CD4-positive, alpha-beta T cell treated with Interleukin-4 for 1 hour (primary cell): ENCODE measurements at places on chromosomes 1 and 21.
A peak's percentile ranks its signal among the peaks of the same experiment; 100 is the strongest.

DNA sequence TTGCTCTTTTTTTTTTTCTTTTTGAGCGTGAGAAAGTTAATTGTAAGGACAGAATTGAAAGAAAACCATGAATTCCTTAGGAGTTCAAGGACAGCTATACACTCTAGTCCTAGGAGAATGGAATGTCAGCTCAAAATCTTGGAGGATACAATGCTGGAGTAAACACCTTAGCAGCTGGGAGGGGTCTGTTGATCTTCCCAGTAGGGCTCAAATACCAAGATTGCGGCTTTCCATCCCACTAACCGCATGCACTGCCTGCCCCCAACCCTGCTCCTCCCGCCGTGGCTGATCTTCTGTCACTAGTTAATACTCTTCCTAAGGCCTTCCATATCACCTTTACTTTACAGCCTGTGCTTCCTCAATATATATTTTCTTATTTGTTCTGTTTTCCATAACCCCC lies 2.6 kb upstream of the PDC start:
- DNase-seq, result no peak

GRCh38 chr1:154996966-154997701 lies 3.7 kb downstream of the LENEP start:
- no peak for DNase-seq

GRCh38 chr1:209102120-209102519 lies 481.4 kb upstream of the CAMK1G start:
- DNase-seq, result no peak

DNA sequence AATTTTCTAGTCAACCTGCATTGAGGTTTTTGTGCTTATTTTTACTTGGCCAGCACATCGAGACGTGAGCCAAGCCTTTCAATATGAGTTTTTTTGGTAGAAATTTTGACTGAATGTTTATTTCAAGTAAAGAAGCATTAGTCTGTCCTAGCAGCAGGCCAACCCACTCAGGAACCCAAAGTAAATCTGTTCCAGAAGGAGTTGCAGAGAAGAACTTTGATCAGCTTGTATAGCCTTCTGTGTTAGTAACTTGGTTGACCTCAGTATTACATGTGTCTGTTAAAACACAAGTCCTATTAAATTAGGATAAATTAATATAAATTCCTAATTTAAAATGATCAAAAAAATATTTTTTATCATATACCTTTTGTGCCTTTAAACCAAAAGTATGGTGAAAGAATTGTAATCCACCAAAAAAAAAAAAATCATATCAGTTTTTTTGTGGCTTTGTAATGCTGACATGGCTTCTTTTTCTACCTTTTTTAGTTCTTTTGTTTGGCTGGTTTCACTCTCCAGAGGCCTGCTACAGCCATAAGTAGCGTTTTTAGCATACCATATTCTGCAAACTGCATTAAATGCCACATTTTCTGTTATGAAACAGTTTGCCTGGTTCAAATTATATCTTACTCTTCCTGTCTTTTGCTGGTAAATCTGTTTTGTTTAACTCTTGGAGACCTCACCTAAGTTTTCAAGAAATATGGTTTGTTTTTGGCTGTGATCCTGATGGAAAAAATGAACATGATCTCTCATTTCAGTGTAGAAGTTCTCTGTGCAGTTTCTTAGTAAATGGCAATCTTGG lies 39.5 kb downstream of the ATF6 start:
- DNase-seq, result no peak

GRCh38 chr1:67001682-67002425 lies 52.1 kb downstream of the SLC35D1 start:
- DNase-seq, result no peak

DNA sequence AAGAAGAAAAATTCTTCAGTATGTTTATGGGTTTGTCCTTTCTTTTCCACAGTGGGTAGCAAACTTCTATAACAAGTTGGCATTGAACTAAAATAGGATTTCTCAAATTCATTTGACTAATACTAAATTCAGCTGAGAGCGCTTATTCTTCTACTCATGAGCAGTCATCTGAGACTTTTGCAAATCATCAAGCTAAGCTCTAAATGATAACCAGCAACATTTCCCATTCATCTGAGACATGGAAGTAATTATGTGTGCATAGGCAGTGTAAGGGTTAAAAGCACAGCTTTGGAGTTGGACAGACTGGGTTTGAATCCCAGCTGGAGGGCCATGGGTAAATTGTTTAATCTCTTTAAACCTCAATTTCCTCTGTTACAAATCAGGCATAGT lies 18.3 kb upstream of the CNR2 start:
- no peak for DNase-seq

DNA sequence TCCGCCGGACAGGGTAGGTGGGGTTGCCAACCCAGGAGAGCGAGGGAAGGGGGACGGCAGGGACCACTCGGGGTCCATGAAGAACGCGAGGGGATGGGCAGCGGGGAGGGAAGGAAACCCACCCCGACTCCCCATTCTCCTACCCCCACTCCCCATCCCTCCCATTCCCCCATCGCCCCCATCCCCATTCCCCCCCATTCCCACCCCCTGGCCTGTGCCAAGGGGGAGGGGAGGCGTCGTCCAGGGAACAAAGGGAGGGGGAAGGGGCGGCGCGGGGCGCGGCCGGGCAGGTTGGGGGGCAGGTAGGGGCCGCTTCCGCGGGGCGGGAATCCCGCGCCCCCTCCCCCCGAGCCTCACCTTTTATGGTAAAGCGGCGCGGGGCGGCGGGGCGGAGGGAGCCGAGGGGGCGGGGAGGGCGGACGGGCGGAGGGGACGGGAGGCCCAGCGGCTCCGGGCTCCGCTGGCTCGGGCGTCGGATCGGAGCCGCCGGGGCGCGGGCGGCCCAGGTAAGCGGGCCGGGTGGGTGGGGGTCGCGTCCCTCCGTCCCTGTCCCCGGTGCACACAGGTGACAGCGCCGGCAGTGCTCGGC lies at the start of gene FBLIM1:
FBLIM1 (plus strand) TSS at position 453 of the 589 bp plus-strand sequence. CDS start 6,189 bp downstream, outside the sequence.
- no peak for DNase-seq

DNA sequence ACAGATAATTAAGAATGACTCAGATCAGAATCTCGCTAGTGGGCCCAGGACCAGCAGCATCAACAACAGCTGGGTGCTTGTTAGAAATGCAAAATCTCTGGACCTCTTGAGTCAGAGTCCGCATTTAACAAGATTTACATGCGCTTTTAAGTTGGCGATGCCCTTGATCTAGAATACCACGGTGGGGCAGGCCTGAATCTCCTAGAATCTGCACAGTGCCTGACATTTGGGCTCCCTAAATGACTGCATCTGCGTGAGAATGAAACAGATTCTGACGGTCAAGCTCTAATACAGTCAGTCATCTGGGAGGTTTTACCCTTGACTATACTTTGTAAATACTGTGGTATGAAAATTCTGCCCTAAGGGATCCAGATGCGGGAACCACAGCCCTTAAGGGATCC lies 17.2 kb upstream of the RAB29 start:
- no peak for DNase-seq

DNA sequence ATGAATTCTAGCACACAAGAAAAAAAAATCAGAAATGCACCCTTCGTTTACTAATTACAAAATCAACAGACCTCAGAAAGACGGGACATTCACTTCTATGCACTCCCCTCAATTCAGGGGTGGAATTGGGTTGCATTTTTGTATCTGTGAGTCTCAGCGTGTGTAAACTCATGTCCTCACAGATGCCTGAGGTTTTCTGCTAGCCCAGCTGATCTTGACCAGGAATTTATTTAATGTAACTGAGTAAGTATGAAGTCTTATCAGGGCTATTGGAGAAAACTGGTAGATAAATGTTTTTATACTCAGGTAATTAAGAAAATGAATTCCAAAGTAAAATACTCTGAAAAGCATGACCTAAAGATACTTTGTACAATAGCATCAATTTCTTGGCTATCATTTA lies 167.7 kb downstream of the RUNX1 start:
- DNase-seq, result no peak

DNA sequence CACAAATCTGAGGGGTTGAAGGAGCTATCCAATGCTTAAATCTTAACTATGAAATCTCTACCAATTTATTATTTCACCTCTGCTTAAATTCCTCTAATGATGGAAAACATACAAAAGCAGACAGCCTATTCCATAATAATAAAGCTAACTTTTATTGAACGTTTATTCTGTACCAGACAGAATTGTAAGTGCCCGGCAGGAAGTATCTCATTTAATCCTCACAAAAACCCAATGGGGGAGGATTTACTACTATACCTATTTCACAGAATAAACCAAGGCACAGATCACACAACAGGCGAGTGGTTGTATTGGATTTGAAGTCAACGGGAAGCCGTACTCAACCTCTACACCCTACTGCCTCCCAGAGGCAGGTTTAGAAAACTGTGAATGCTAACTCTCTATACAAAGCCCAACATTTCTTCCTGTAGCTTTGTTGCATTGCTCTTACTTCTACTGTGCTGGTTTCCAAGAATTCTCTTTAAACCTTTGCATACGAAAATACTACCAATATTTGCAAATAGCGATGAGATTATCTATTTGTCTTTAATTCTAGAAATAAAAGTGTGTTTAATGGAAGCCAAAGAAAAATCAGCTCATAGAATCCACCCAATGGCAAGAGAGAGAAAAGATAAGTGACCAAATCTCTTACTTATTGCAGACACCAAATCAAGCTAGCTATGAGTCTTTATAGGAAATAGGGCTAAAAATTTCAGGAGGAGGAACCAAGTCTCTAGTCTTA lies 33.5 kb upstream of the C1orf53 start:
- DNase-seq, result peak; percentile 54

GRCh38 chr1:155254228-155254713 lies 1.0 kb downstream of the ENTREP3 start:
- DNase-seq, result no peak

- no peak for DNase-seq
Measured at GRCh38 chr1:4109628-4109940, 209.5 kb upstream of the C1orf174 start.

GRCh38 chr1:232357416-232357815 lies 272.5 kb downstream of the SIPA1L2 start:
- DNase-seq, result no peak

DNA sequence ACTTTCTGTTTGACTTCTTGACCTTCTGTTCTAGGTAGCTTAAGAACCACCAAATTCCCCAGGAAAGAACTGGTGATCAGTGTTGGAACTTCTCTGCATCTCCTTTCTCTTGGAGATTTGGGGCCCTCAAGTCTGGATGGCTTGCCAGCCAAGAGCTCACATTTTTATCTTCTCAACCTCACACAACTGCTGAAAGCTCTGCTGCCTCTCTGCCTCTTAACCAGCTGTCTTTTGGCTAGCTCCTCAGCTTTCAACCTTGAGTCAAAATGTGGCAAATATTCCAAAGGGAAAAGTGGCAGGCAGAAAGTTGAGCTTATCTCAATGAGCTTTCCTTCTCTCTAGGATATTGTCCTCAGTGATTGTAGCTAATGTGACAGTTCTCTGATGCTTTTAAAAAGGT lies 89.2 kb upstream of the CCDC190 start:
- DNase-seq, result no peak

- DNase-seq, result no peak
Measured at GRCh38 chr1:236207121-236207520, 64.8 kb downstream of the GPR137B start.

DNA sequence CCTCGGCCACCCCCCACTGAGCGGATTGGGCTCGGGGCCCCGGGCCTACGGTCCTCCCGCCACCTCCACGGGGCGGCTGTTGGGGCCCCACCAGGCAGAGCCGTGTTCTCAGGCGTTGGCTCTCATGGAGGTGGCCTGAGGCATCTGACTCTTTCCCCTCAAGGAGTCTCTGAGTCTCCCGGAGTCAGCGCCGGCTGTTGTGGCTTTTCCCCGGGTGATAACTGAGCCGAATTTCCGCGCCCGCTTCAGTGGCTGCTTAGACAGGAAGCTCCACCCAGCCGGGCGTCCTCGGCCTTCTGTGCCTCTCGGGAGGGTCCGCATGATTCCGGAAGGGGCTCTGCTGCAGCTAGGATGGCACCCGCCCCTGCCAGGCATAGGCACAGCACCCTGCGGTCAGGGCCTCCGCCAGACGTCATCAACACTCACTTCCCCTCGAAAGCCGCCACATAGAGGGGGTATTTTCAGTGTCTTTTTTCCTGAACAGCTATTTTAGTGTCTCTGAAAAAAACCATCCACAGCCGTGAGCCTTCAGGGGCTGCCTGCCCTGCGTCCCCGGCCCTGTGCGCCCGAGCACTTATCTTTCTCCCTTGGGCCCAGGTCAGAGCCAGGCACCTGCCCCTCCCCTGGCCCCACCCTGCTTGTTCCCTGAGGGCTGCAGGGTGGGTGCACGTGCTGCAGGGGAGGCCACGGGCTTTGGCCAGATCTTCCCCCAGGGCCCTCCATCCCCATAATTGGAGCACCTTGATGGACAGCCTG lies 72.9 kb downstream of the SKI start:
- peak; percentile 94 for DNase-seq

GRCh38 chr1:36906555-36906954 lies 127.8 kb downstream of the GRIK3 start:
- no peak for DNase-seq

DNA sequence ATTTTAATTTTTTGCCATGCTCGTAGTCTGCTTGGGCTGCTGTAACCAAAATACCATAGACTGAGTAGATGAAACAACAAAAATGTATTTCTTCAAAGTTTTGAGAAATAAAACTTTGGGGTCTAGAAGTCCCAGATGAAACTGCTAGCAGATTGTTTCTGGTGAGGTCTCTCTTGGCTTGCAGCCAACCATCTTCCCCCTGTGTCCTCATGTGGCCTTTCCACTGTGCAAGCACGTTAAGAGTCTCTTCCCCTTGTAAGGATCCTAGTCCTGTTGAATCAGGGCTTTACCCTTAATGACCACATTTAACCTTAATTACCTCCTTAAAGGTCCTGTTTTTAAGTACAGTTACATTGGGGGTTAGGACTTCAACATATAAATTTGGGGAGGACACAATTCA lies 86.6 kb downstream of the PTBP2 start:
- DNase-seq, result no peak

- no peak for DNase-seq
Measured at GRCh38 chr1:17648457-17649145, 106.5 kb upstream of the ACTL8 start.

DNA sequence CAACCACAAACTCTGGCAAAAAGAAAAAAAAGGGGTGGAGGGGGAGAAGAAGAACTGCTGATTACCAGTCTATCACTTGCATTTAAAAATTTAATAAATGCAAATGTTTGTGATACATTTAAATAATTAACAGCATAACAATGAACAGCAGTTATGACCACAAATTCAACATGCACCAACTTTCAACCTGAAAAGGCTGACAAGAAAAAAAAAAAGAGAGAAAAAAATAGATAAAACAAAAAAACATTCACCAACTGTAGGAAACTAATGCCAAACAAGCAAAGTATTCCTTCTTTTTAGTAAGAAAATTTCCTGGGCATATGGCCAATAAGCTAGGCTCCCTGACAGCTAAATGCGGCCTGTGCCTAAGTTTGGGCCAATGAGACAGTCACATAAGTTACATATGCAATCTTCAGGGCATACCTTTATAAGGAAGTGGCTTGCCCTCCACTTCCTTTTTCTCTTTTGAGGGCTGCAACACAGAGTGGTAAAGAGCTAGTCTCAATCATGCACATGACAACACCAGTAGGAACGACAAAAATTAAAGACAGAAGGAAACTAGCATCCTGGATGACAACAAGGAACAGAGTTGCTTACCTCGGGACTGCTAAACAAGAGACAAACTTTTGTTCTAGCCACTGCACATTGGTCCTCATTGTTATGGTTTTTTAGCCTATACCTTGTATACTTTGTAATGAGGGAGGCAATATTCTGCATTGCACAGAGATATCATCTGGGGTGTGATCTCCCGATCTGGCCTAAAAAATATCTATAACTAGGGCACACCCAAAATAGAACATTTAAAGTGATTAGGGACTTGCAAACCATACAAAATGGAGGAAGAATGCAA lies 24.2 kb upstream of the PHTF1 start:
- peak; percentile 77 for DNase-seq

- DNase-seq, result no peak
Measured at GRCh38 chr1:16209847-16210407, 2.5 kb downstream of the ARHGEF19 start.
